ENCODE measurements at places on chromosomes 6 and 20. TPM values are rescaled to one million over a fixed set of nuclear protein-coding genes. Genes with fewer than 3 reads are reported as not detected.

The PRR18 gene
- 0.12 TPM for polyA plus RNA-seq

The SLC32A1 gene
- 1.6 TPM for polyA plus RNA-seq

The RAET1E gene
- polyA plus RNA-seq: 0.37 TPM

GRCh38 chr20:57788936-57789613 is 79.3 kb upstream of the PMEPA1 start:
- DNase-seq: no peak

The SLC29A1 gene
- 30.8 TPM for polyA plus RNA-seq

DNA sequence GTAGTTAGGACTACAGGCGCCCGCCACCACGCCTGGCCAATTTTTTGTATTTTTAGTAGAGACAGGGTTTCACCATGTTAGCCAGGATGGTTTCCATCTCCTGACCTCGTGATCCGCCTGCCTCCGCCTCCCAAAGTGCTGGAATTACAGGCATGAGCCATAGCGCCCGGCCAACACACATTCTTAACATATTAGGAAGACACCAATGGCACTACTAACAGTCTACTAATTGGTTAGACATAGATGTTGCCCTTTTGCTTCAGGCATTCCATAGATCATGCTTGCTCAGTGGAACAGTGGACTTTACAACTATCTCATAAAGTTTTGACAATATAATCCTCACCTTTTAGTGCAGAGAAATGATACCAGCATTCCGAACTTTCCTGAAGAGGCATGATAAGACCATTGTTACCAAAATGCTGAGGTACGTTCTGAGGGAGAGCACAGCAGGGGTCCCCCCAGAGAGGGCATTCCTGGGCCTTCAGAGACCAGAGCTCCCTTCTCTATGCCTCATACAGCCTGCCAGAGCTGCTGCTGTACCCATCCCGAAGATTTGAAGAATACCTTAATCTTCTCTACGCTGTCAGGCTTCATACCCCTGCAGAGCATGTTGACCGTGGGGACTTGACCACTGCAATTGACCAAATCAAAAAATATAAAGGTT is 89.4 kb downstream of the ECT2L start:
- DNase-seq: no peak

- DNase-seq: no peak
These were observed 4.8 kb downstream of the EDN1 start for GRCh38 chr6:12294851-12295536.

GRCh38 chr20:2135013-2135412 is 33.4 kb downstream of the STK35 start:
- DNase-seq: no peak

The EDN3 gene
- 3.7 TPM for polyA plus RNA-seq

GRCh38 chr6:134873500-134874388 is 76.2 kb downstream of the ALDH8A1 start:
- DNase-seq: no peak

DNA sequence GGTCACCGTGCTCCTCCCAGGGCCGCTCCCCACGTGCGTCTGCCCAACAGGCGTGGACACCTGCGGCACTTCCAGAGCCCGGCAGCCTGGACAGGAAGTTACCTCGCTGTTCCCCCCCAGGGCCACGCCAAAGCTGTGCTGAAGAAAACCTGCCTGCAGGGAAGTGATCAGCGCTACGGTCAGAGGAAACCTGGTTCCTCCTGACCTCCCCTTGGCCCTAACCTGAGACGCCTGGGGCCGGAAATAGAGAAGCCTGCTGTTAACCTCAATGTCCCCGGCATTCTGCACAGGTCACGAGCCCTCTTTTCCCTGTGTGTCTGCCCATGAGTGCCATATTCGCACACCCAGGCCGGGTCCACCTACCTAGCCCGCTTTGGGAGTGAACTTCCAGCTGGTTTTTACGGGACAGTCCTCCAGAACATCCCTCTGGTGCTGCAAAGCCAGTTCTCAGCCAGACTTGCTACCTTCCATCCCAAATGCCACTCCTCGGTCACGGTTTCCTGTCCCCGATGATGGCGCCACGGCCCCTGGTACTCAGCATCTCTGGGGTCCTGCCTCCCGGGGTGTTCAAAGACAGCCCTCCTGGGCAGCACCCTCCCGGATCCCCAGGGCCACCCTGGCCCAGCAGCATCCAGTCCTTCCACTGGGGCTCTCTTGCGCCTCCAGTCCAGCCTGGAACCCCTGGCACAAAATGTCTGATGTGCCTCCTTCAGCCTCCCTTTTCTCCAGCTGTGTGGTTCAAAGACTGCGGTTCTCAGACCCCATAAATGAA is 12.0 kb upstream of the IRF4 start:
- DNase-seq: no peak

- DNase-seq: no peak
These were observed 18.9 kb downstream of the L3MBTL3 start for GRCh38 chr6:130037207-130037811.

- DNase-seq: no peak
These were observed 6.4 kb downstream of the GTF2H5 start for GRCh38 chr6:158174514-158174913.

The HLA-DQB2 gene
- 2.9 TPM for polyA plus RNA-seq

DNA sequence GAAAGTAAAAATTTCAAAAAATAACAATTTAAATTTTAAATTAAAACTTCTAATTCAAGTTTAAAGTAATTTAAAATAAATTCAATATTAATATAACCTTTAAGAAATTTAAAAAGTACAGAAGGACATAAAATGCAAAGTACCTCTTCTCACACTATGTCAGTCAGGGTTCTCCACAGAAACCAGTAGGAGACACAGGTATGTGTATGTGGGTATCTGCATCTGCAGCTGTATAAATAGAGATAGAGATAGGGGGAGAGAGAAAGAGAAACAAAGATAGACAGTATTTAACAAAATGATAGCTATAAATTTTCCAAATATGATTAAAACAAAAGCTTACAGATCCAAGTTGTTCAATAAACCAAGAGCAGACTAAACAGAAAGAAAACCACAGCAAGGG is 190.8 kb downstream of the ERMARD start:
- DNase-seq: no peak

The TCF19 gene
- 23.4 TPM for polyA plus RNA-seq

DNA sequence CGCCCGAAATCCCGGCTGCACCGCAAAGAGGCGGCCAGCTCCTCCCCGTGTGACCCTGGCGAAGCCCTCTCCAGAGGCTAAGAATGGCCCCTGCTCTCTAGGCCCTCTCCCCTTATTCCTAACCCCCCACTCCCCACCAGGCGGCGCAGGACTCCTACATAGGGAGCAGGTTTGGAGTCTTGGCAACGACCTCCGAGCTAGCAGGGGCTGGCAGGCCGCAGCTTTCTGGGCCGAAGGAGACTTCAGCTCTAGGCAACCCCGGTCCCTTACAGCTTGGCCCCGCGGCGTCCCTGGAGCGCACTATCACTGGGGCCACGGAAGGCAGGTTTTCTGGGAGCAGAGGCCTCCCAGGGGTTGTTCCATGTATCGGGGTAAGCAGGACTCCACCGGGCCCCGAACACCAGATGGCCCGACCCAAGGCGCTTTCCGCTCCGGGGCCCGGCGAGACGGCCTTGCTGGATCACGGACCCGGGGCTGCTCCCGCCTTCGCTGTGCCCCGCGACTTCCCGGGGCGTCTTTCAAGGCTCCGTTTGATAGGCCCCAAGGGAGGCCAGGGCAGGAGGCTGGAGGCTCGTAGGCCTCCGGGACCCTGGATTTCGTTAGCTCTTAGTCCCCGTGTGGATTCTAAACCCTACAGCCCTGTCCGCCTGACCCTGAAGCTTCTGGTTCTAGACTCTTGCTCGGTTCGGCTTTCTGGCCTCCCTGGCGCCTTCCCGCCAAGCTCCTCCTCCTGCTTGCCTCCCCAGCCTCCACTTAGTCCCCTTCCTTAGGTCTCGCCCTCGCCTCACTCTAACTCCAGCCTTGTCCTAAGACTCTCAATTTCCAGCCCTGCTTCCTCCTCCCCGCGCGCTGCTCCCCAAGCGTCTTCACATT is 1.9 kb downstream of the SLC32A1 start:
- DNase-seq: no peak

- no peak for DNase-seq
These were observed 12.8 kb downstream of the CLDN20 start for GRCh38 chr6:155276638-155277037.

DNA sequence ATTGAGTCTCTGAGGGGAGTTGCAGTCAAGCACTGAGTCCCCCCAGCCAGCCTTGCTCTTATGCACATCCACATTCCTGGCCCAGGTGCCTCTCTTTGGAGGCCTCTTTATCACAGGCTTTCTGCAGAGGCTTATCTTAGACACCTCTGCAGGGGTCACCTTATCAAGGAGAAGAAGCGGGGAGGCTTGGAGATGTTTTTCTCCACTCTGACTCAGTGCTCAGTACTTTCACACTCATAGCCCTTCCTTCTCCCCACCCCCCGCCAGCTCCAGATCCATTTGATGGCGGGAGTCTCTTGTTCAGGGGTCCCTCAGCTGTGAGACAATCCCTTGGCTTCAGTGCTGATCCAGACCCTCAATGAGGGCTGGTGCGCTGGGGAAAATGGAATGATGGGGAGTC is 132.1 kb upstream of the TSHZ2 start:
- no peak for DNase-seq

GRCh38 chr20:32332614-32333013 is 25.5 kb upstream of the ASXL1 start:
- DNase-seq: no peak

The CDH4 gene
- polyA plus RNA-seq: 7.3 TPM

DNA sequence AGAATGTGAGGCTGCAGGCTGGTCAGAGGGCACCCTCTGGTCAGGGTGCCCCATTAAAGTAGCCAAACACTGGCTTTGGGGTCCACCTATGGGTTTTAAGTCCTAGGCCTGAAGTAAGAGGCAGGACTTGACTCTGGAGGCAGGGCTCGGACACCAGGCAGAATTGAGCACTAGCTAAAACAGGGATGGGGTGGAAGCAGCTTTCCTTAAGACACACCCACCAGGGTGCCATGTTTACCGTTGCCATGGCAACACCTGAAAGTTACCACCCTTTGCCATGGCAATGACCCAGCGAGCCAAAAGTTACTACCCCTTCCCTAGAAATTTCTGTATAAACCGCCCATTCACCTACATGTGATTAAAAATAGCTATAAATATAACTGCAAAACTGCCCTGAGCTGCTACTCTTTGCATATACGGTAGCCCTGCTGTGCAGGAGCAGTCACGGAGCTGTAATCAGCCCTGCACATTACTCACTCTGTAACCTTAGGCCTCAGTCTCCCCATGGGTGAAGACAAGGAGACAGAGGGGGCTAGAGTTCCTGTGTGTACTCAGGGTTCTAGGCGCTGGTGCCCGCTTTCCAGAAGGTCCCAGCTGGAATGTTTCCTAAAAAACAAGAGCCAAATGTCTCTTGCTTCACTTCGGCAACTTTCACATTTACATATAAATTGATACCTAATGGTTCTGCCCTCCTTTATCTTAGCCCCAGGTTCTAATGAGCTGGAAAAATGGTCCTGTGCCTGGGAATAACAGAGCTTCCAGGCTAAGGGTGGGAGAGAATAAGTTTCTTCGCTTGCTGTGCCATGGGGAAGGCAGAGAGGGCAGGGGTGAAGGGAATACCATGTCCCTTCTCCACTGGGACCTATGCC is 27.2 kb upstream of the SRSF6 start:
- no peak for DNase-seq

The FRMD1 gene
- 25.1 TPM for polyA plus RNA-seq

The SAMD3 gene
- 1.1 TPM for polyA plus RNA-seq

- DNase-seq: no peak
These were observed 4.0 kb downstream of the DSP start for GRCh38 chr6:7545316-7546019.

The TCF15 gene
- 0.90 TPM for polyA plus RNA-seq

DNA sequence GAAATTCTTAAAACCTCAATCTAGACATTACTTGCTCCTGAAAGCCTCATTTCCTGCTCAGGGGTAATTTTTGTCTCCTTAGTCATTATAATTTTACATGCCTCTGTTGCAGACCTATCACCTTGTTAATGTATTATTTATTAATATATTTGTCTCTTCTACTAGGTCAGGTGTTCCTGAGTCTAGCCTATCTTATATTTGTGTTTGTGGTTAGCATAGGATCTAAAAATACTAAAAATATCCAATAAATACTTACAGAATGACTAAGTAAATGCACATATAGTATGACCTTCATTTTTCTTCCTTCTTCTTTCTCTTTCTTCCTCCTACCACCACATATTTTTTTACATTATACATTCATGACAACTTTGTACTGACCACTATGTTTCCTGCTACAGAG is 268.9 kb upstream of the HS3ST5 start:
- DNase-seq: no peak

DNA sequence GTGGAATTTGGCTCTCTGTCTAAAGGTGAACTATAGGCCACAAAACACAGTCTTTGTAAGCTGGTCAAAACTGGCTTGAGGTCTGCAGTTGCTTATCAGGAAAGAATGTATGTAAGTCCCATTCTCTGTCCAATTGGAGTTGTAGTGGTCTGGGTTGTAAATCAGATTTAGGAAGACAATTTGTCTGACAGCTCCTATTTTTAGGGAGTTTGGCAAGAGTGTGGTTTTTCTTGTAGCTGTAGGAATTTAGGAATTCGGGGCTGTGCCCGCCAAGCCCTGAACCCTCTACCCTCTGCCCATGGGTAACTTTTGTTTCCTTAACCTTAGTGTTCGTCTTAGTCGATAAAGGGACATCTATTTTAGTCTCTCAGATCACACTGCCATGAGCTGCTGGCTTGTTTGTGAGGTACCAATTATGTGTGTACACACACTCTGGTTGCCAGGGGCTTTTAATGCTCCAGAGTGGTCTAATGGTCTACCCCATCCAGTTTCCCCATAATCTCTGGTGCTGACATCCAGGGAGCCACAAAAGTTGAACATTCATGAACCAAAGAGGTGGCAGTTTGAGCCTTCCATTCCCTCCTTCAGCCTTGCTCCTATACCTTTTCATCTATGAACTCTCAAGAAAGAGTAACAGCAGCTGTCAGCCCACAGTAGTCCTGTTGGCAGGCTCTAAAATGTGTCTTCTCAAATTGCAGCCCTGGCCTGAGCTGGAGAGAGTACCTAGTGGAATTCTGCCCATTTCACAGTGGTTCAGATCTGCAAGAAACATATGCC is 93.0 kb downstream of the ANKRD6 start:
- no peak for DNase-seq

GRCh38 chr20:38369389-38369788 is 23.1 kb downstream of the LBP start:
- no peak for DNase-seq

DNA sequence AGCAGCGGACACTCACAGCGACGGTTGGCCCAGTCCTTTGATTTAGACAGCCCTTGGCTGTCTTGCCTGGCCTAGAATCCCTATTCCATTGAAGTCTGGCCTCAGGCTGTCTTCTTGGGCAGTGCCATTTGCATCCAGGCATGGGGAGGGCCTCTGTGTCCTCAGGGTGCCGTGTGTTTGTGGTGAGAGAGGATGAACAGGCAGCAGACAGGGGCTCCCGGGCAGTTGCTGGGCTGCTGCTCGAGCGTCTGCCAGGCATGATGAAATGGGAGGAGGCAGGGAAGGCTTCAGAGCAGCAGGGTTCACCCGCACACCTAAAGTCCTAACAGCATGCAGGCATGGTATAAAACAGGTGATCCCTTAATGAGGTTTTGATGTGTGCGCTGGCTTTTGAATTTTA is 126.9 kb downstream of the SOBP start:
- DNase-seq: no peak

DNA sequence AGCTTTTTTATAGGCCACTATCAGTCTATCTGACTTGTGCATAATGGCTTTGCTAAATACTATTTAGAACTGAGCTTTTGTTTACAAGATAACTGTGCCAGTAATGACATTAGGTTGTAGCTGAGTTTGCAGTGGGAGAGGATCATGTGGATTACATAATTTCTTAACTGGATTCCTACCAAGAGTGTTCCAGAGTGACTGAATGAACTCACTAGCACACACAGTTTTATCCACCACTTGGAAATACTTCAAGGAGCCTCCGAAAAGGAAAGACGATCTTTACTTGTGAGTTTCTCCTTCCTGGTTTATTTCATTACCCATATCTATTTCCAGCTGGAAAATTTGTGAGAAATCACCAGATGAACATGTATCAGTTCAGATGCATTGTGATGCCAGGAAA is 10.9 kb upstream of the SYNE1 start:
- DNase-seq: no peak
